ENCODE measurements at places on chromosomes 2 and 18.

- no peak for DNase-seq
These were observed 61.6 kb downstream of the GULP1 start for GRCh38 chr2:188353282-188353681.

- DNase-seq = no peak
These were observed 660 bp upstream of the MBP start for GRCh38 chr18:77133051-77133834.

DNA sequence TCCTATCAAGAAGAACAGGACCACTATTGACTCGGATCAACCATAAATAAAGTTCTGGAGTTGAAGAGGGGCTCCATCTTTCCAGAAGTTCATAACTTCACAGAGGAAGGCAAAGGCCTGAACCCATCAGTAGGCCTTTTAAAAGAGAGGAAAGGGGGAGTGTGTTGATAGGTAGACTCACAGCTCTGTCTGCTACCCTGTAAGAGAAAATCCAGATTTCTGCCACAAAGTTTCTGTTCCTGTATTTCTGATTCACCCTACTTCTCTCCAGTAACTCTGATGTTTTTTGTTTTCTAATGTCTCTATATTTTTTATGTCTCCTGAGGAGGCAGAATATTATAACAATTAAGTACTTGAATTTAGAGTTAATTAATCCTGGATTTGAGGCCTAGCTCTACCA is 564.0 kb downstream of the TNS1 start:
- no peak for DNase-seq

DNA sequence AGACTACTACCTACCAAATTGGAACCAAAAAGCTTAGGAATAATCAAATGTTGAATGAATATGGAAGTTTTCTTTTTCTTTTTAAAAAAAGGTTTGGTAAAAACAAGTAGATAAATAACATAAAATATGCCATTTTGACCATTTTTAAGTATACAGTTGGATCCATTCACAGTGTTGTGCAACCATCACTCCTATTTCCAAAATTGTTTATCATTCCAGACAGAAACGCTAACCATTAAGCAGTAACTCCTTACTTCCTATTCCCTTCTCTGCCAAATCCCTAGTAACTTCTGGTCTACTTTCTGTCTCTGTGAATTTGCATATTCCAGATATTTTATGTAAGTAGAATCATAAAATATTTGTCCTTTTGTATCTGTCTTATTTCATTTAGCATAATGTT is 39.8 kb downstream of the CD302 start:
- no peak for DNase-seq

DNA sequence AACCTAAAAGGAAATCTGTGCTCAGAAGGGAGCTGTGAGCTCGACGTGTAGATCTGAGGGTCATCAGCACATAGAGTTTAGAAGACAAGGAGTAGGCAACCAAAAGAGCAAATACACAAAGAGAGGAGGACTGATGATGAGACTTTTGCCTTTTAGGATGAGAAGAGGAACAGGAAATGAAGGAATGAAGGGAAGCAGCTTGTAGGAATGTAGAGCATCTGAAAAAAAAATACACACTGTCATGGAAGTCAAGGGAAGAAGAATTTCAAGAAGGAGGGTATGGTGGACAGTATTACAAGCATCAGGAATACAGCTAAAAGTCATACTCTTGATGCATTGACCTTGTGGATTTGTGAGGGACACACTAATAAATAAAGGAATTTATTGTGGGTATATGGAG is 21.9 kb downstream of the CDK15 start:
- no peak for DNase-seq

DNA sequence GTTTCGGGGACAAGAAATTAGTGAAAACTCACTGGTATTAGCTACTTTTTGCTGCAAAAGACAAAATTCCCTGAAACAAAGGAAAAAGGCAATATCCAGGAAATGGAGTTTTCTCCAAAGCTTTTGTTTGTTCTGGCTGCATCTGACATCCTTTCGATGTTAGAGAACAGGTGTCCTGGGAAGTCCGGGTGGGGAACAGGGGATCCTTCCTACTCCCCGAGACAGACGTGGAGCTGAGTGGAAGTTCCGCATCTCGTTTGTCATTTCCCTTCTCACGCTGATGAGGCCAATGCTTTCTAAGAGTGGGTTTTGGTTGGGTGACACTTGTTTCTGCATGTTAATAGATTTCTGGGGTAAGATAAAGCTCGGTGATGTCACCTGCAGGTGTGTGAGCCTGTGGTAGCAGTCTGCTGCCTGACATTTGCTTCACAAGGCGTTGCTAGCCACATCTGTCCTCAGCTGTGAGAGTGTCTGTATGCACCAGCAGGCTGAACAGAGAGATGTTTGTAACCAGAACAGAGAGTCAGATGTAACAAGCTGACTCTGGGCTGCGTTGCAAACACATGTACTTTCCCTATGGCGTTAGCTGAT is 125.9 kb downstream of the ACOXL start:
- no peak for DNase-seq

GRCh38 chr2:104091894-104092293 is 762.0 kb upstream of the POU3F3 start:
- DNase-seq = no peak

DNA sequence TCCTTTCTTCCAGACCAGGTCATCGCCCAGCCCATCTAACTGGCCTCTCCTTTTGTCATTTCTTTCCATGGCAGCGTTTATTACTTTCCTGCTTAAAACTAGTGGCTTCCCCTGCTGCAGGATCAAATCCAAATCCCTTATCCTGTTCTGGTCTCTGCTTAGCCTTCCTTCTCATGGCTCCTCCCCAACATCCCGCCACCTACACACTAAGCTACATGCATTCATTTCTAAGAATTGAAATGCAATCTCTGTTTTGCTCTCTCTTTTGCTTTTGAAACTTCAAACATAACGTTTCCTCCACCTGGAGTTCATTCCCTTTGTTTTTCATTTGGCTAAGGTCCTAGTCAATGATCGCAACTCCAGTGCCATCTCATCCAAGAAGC is 18.0 kb upstream of the DPP4 start:
- no peak for DNase-seq

- no peak for DNase-seq
These were observed 65.3 kb downstream of the WDPCP start for GRCh38 chr2:63522950-63523349.

GRCh38 chr18:77401173-77401572 is 151.5 kb downstream of the GALR1 start:
- no peak for DNase-seq

DNA sequence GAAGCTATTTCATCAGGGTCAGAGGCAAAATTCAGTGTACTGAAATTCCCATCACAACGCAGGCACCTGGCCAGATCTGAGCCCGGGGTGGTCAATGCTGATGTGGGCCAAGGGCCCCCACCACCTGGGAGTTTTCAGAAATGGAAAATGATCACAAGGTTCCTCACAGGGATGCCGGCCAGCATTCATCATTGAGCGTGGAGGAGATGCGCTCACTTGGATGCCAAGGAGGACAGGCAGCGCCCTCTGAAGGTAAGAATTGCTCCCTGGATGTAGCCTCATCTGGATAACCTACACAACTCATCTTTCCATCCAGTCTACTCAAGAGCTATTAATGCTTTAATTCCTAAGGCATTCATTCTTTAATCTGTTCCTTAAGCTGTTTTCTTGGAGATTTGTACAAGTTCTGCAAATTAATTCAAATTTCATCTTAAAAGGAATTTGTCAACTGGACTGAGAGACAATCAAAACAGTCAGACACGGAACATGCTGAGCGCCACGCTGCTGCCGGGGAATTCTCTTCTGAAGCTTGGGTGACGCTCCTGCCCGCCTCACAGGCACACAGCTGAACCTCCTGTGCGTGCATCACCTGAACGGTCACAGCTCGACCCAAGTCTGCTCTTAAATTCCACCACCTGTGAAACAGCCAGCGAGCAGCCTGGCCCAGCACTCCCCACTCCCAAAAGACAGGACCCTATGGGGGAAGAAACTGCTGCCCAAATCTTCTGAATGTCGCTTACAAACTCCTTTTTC is 206.7 kb downstream of the HDAC4 start:
- DNase-seq = no peak

GRCh38 chr18:10565835-10566234 is 40.0 kb downstream of the NAPG start:
- no peak for DNase-seq

GRCh38 chr2:36185624-36186023 is 170.0 kb upstream of the CRIM1 start:
- DNase-seq = no peak

DNA sequence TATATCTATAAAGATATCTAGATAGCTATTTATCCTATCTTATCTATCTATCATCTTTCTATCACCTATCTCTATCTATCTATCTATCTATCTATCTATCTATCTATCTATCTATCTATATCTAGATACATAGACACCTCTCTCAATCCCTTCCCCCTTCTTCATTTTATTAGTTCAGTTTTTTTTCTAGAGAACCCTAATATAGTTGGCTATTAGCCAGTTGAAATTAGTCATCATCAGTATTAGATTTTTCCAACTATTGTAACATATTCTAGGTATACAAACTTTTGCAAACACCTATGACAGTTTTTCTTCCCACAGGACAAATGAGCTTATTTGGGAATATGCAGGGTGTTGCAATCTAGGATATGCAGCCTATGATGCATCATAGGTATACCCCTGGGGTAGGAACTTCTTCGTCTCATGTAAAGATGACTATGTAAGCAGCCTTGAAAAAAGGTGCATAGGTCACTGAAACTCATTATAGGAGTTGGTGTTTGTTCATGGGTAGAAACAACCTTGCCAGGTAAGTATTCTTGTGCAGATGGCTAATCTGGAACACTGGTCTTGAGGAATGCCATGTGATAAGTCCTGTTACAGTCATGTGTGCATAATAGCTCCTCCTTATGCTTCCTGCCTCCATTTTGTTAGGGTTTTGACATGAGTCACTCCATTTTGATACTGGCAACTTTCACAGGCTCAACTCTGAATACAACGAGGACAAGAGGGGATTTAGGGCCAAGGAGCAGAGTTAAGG is 160.7 kb upstream of the ZSWIM2 start:
- DNase-seq = no peak

- DNase-seq = no peak
These were observed 70.5 kb downstream of the CPS1 start for GRCh38 chr2:210626849-210627248.

DNA sequence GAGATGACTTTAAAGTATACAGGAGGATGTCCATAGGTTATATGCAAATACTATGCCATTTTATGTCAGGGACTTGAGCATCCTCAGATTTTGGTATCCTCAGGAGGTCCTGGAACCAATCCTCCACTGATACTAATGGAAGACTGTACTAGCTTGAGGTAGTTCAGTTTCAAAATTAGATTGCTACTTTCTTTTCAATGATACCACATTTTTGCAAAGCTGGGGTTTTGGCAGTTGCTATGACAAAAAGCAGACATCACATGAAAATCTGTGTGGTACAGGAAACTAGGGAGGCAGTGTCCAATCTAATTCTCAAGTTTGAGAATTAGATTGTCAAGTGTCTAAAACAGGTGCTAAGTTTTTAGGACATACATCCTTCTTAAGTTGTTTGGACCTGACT is 14.2 kb downstream of the EHBP1 start:
- no peak for DNase-seq

GRCh38 chr2:161990036-161990435 is 84.0 kb downstream of the DPP4 start:
- no peak for DNase-seq

DNA sequence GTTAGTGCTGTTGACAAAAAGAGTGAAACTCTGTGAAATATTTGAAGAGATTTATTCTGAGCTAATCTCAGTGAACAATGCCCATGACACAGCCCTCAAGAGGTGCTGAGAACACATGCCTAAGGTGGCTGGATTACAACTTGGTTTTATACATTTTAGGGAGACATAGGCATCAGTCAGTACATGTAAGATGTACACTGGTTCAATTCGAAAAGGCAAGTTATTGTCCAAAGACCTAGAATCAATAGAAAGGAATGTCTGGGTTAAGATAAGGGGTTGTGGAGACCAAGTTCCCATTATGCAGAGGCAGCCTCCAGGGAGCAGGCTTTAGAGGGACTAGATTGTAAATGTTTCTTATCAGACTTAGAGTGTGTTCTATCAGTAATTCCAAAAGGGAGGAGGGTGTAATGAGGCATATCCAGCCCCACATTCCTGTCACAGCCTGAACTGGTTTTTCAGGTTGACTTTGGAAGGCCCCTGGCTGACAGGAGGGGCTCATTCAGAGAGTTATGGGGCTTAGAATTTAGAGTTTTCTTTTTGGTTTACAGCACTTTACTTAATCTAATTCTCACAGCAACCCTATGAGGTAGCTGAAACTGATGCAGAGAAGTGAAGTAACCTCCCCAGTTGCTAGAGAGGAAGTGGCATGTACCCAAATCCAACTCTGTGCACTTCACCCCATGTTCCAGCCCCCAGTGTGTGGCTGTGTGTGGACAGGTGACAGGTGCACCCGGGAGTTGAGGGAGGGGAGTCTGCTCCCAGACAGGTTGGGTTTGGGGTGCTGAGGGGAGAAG is 28.3 kb upstream of the ASAP2 start:
- no peak for DNase-seq

DNA sequence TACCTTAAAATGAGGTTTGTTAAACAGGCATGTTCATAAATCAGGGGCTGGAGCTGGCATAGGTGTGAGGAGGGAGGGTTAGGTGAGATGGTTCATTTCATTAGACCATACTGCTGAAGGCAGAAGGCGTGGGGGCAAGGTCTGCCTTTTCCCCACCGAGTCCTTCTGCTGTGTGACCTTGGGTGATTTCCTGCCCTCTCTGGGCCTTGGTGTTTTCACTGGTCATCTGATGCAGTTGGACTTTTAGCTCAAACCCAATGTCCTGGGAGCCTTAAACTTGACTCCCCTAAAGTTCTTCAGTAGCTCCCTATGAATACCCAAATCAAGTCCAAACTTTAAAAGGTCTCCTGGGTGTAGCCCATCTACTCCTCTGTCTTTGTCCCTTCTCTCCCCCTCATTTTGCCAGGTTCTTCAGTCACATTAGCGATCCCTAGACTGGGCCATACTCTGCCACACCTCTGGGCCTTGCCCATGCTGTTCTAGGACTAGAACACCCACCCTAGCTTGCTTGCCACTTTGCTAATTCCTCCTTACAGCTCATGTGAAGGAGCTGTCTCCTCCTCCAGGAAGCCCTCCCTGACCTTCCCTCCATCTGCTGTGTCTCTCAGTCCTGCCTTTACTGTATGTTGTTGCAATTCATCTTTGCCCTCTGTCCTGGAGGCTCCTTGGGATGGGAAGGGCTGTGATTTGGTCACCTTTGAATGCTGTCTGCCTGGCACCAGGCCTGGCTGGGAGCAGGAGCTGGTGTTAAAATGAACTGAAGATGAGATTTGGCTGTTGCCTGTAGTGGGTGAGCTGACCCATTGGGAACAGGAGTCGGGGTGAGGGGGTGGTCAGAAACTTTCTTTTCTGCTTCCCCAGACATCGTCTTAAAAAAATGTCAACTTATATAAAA is 85.4 kb upstream of the HS6ST1 start:
- no peak for DNase-seq

DNA sequence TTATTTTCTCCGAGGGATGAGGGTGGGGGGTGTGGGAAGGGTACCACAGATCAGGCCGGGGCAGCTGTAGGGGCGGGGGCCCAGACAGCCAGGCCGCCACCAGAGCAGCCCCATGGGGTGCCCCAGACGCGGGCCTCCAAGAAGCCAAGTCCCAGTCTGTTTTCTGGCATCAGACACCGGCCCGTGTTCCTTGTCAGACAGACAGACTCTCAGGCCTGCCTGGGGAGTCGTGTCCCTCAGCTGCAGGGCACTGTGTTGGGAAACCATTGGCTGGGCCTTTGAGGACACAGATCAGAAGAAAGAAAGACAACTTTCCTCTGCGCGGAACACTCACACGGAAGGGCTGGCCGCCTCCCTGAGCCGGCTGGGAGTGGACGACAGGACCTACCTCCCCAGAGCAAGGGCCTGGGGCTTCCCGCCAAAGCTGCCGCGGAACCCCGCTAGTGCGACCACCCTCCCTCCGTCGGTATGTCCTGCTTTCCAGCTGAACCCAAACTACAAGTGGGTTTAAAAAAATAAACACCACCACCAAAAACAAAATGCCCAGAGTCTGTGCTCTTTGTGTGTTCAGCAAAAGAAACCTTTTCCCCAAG is 88.0 kb downstream of the SMAD7 start:
- DNase-seq = no peak

All from activated CD8-positive, alpha-beta memory T cell treated with anti-CD3 and anti-CD28 coated beads for 48 hours (primary cell).